ENCODE measurements at places on chromosomes 11 and 22.

DNA sequence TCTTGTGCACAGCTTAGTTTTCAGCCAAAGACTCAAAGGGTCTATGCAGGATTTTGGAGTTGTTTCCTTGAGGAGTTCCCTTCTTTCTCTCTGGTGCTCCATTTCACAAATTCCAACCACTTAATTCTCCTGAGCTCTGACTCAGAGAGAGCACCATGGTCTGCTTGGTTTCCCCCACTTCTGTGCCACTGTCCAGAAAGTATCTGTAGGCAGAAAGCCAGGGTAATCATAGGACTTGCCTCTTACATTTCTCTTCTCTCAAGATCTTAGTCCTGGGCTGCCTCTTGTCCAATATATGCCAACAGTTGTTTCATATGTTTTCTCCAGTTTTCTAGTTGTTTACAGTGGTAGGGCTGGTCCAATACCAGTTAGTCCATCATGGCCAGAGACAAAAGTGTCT, 6.4 kb upstream of the MRGPRD start:
- DNase-seq: no peak

DNA sequence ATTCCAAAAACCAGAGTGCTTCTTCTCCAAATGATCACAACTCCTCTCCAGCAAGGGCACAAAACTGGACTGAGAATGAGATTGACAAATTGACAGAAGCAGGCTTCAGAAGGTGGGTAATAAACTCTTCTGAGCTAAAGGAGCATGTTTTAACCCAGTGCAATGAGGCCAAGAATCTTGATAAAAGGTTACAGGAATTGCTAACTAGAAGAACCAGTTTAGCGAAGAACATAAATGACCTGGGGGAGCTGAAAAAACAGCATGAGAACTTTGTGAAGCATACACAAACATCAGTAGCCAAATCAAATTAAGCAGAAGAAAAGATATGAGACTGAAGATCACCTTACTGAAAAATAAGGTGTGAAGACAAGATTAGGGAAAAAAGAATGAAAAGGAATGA, 15.5 kb downstream of the OR52M1 start:
- DNase-seq: no peak

DNA sequence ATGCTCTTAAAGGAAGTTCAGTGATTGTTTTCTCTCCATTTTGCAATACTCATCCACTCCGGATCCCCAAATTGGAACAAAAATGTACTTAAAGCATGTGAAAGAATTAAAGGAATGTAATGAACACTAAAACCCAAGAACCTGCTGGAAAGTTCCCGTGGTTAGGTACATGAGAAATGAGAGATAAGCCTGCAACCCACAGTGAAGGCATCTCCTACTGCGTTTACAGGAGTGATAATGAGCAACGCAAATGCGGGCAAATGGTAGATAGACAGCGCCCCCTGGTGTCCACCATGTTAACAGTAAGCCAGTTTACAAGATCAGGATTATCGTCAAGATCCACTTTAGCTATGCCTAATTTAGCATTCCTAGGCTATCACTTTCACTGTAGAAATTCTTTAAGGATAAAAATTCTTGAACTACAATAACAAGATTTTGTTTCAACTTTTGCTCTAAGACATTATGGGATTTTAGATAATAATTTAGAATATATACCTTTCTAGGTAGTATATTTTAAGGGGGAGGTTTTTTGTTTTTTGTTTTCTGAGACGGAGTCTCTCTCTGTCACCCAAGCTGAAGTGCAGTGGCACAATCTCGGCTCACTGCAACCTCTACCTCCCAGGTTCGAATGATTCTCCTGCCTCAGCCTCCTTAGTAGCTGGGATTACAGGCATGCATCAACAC, 29.9 kb downstream of the ALG9 start:
- peak; percentile 80 for DNase-seq

GRCh38 chr11:115314330-115314920, 189.8 kb downstream of the CADM1 start:
- DNase-seq: no peak

GRCh38 chr22:46598737-46599424, 21.3 kb upstream of the GRAMD4 start:
- DNase-seq: no peak

DNA sequence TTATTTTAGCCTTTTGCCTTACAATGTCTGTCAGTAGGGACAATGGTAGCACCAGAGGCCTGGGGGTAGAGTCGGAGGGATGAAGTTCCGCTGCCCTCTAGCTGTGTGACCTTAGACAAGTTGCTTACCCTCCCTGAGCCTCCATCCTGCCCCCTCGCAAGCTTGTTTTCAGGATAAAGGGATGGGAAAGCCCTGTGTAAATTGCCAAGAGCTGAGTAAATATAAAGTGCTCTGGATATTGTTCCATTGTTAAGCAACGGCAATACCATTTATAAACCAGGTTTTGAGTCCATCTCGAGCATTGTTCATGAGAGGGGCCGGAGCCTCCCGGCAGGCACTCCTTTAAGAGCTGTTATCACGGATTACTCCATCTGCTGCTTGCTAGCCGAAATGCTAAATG, 72.9 kb downstream of the ZBTB16 start:
- DNase-seq: no peak

GRCh38 chr11:100515087-100515486, 172.0 kb upstream of the ARHGAP42 start:
- no peak for DNase-seq

- DNase-seq: no peak
Measured at GRCh38 chr11:112477152-112477551, 216.5 kb upstream of the PLET1 start.

- no peak for DNase-seq
Measured at GRCh38 chr11:70255477-70256116, 14.9 kb upstream of the PPFIA1 start.

GRCh38 chr11:68263444-68264035, 8.2 kb downstream of the C11orf24 start:
- DNase-seq: no peak

- no peak for DNase-seq
Measured at GRCh38 chr22:48635031-48635430, 1192.6 kb downstream of the BRD1 start.

GRCh38 chr11:58688789-58689503, 42.8 kb downstream of the GLYAT start:
- no peak for DNase-seq

DNA sequence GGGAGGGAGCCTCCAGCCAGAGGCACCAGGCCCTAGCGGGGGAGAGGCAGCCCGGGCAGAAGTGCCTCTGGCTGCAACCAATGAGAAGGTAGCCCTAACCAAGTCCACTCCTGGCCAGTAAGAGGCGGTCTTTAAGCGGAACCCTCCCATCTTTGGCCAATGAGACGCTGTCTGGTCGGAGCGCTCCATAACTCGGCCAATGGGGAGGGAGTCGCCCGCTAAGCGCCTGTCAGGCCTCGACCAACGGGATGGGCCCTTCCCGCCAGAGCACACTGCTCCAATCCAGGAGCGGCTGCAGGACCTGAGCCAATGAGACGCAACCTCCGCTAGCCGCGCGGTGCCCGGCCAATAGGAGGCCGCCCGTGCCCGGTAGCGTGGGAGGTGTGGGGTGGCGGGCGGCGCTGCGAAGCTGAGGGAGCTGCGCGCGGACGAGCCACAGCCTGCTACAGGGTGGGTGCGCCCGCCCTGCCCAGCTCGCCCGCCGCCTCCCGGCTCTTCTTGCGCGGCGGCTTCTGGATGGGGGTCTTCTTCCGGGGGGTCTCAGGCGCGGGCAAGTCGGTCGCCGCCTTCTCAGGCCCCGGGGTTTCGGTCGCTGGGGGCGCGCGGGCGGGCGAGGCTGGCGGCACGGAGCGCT, 12.6 kb downstream of the SCARF2 start:
- no peak for DNase-seq

DNA sequence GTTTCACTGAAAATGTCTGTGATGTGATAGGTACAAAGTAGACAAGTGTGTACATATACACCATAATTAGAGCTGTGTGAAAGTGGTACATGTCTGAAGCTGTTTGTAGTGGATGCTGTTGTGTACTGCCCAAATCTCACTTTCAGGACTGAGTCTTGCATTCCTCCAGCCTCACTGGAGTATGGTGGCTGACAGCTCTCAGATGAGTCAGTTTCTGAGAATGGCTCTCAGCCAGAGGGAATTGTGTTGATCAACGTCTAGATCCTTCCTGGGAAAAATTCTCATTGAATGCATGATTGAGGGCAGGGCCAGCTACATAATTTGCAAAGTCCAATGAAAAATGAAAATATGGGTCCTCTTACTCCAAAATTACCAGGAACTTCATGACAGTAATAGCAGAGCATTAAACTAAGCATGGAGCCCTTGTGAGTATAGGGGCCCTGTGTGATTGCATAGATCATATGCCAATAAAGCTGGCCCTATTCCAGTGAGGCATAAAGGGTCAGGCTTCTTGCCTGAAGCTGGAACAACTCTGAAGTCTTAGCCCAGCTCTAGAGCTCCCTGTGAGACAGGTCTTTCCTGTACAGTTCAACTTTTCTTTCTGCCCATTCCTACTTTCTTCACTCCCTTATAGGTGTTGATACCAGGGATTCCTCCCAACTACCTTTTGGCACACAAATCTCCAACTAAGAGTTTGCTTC, 10.8 kb upstream of the CYP2R1 start:
- no peak for DNase-seq

- DNase-seq: no peak
Measured at GRCh38 chr22:45563362-45564040, 60.8 kb downstream of the FBLN1 start.

GRCh38 chr11:2301631-2302305, at the start of the genes C11orf21 and TSPAN32:
Gene C11orf21, minus strand, starts transcription at chr11:2301918. Its CDS starts 110 bp downstream, at chr11:2301808.
Gene TSPAN32, plus strand, starts transcription at chr11:2302013. Its CDS starts 137 bp downstream, at chr11:2302150.
- peak; percentile 80 for DNase-seq

- no peak for DNase-seq
Measured at GRCh38 chr22:35978889-35979288, 49.7 kb downstream of the RBFOX2 start.

- no peak for DNase-seq
Measured at GRCh38 chr11:60498399-60498798, 5.8 kb downstream of the MS4A12 start.

DNA sequence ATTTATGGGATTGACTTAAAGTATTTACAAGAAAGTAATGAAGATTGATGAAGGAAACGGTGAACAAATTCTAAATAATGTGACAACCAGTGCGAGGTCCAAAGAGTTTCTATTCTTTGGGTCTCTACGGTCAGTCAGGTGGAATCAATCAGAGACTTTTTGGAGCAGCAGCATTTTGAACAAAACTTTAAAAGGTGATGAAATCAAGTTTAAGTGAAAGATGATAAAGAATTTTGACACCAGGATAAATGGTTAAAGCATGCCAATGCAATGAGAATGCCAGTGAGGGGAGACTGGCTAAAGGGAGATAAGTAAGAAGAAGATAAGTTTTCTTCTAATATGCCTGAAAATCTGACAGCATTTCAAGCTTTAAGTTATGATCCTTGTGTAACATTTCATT, 67.9 kb downstream of the DCUN1D5 start:
- no peak for DNase-seq

GRCh38 chr11:36333897-36334296, 37.8 kb downstream of the PRR5L start:
- DNase-seq: no peak

GRCh38 chr11:27234961-27235360, 128.1 kb downstream of the CCDC34 start:
- no peak for DNase-seq

GRCh38 chr22:35900483-35901168, 128.0 kb downstream of the RBFOX2 start:
- DNase-seq: peak; percentile 14

DNA sequence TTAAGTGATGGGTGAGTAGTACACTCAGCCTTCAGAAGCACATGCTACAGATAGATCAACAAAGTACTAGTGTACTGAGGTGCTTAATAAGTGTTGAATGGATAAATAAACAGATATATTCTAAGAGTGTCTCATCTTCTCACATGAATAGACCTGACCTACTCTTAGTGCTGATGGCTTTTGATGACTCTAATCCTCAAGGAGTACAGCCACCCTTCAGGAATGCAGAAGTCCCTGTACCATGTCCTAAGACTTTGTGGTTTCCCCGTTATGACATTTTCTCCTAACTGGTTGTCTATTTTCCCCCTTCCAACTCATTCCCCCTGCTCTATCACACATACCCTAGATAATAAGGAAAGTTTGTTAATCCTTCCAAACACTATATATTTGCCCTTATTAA, 61.6 kb downstream of the C11orf65 start:
- no peak for DNase-seq

- DNase-seq: no peak
Measured at GRCh38 chr11:94922321-94923003, 50.9 kb downstream of the CWC15 start.

GRCh38 chr11:75326439-75326810, 25.0 kb downstream of the ARRB1 start:
- DNase-seq: no peak

GRCh38 chr11:58060939-58061672, 30.4 kb downstream of the OR6Q1 start:
- no peak for DNase-seq

- DNase-seq: peak; percentile 51
Measured at GRCh38 chr22:19886605-19887255, 32.1 kb upstream of the GNB1L start.

- no peak for DNase-seq
Measured at GRCh38 chr22:37509059-37509860, 10.0 kb downstream of the CARD10 start.

DNA sequence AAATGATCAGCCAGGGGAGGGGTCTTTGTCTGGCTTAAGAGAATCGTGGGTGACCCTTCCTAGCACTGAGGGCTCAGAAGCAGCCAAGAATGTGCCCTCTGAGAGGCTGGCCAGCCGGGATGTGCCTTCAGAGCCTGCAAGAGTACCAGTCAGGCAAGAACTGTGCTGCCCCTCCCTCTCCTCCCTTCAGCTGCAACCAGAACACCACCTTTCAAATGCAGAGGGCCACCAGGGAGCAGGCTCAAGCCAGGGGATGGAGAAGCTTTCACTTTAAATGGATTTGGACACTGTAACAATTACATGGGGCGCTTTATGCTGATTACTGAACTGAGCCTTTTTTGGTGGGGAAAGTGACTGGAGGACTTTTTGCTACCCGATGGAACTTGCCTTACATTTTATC, 44.9 kb upstream of the TENM4 start:
- no peak for DNase-seq

GRCh38 chr22:26433805-26434204, 4.7 kb downstream of the ASPHD2 start:
- DNase-seq: no peak

DNA sequence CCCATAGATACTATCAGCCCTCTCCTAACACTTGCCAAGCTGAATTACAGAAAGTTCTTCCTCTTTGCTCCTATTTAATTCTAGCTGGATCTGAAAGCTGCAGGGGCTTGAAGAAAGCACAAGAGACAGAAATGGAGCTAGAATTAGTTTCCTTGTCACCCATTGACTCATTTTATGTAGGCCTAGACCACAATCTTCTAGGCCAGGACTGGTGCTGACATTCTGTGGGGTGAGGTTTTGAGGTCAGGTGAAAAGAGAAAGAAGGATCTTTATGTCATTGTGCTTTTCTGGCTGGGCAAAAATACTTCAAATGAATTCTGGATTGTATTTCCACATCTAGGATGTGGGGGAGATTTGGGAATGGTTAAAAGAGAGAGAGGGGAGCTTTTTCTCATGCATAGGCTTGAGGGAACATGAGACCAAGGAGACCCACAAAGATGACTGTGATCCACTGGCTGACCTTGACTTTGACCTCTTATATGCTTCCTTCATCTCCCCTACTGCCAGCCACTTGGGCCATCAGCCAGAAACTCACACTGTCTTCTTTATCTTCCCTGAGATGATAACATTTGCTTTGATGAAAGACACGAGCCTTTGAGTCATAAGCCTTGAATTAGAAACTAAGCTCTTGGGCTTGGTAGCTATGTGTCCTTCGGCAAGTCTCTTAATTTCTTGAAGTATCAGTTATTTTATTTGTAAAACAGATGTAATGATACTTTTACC, 274.9 kb upstream of the CADM1 start:
- DNase-seq: no peak

GRCh38 chr11:33651555-33651954, 49.1 kb downstream of the C11orf91 start:
- no peak for DNase-seq

All from CD4-positive, alpha-beta T cell treated with Interleukin-12 subunit alpha and Interleukin-12 subunit beta, for 1 hour (primary cell).